ENCODE measurements at places on chromosomes 2 and 18.
A peak's percentile ranks its signal among the peaks of the same experiment; 100 is the strongest.

DNA sequence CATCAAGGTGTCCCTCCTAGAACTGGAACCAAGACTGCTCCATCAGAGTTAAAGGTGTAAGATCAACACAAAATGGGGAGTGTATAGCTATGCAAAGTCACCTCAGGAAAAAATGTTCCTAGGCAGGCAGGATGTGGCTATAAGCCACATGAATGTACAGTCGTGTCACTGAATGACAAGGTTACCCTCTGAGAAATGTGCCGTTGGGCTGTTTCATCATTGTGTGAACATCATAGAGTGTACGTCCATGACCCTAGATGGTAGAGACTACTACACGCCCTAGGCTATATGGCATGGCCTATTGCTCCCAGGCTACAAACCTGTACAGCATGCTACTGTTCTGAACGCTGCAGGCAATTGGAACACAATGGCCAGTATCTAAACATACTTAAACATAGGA, 24.5 kb downstream of the TYMS start:
- no peak for DNase-seq

DNA sequence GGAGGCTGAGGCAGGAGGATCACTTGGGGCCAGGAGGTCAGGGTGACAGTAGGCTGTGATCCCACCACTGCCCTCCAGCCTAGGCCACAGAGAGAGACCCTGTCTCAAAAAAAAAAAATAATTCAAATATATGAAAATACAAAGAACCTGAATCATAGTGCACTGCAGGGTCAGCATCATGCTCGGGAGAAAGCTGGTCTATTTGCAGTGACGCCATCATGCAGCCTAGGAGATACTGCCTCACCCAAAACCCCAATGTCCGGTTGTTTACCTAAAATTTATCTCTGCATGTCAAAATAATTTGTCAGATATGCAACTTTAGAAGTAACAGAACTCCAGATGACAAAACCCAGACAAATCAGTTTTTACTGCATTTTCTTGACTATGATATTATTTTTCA, 61.5 kb upstream of the ALKAL2 start:
- no peak for DNase-seq

- no peak for DNase-seq
These were observed 1591.2 kb upstream of the LRRTM1 start for GRCh38 chr2:81895620-81896250.

GRCh38 chr2:222851956-222852617, 8.7 kb upstream of the ACSL3 start:
- DNase-seq, result no peak

DNA sequence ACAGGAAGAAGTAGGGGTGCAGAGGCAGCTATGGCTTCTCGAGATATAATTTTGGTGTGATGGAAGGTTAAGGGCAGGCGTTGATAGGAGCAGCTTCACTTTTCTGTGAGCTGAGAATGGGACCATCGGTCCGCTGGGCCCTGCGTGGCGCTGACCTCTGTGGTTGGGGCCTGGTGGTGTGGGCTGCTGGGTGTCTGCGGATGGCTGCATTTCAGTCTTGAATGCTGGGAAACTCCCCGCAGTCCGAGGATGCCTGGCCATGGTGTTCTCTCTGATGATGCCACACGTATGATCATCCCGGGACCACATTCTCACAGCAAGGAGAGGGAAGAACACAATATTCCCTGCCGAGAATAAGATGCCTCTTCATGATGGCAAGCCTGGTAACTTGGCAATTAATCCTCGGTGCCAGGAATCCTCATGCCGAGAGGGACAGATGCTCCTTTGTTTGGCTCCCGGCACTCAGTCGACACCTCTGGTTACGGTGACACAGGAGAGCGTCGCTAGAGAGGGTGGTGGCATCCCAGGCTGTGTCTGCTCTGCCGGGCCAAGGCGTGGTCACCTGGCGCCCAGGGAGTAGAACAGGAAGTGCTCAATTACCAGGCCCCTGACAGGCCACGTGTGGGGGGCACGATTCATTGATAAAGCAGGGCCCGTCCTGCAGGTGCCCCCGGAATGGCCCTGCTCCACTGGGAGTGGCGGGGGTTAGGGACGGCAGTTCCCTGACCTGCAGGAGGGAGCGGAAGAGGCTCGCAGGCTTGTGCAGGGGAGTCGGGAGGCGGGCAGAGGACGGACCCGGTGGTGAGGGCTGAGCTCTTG, 119.4 kb upstream of the CTDP1 start:
- DNase-seq, result no peak

DNA sequence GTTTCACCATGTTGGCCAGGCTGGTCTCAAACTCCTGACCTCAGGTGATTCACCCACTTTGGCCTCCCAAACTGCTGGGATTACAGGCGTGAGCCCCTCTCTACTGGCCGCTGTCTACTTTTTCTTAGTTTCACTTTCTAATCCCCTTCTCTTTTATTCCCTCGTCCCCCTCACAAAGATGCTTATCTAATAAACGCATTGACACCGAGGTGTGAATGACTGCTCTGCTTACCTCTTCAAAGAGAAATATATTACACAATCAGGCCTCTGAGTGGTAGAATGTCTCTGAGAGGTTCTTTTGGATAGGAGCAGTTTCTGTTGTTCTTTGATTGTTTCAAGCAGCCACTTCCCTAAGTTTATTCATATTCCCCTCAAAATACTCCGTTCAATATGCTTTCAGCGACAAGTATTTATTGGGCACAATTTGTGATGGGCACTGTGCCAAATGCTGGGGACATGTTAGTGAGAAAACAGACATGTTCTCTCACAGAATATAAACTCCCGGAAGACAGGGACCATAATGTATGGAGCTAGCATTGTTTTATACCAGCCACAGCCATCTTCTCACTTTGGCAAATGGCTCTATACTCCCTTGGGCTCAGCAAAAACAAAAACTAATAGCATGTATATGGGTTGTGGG, 34.7 kb upstream of the RAPH1 start:
- no peak for DNase-seq

GRCh38 chr18:77013811-77014521, 118.6 kb downstream of the MBP start:
- no peak for DNase-seq

GRCh38 chr2:111519071-111519470, 364.9 kb downstream of the ANAPC1 start:
- DNase-seq, result no peak

GRCh38 chr2:185245806-185246205, 492.8 kb upstream of the FSIP2 start:
- no peak for DNase-seq

- DNase-seq, result peak; percentile 19
These were observed 180.6 kb downstream of the CLIP4 start for GRCh38 chr2:29295845-29296244.

GRCh38 chr2:74065456-74065855, 80.7 kb downstream of the TET3 start:
- no peak for DNase-seq

GRCh38 chr2:31579996-31580320, 780 bp downstream of the SRD5A2 start:
- no peak for DNase-seq

GRCh38 chr2:188132385-188132784, 159.3 kb upstream of the GULP1 start:
- DNase-seq, result no peak

DNA sequence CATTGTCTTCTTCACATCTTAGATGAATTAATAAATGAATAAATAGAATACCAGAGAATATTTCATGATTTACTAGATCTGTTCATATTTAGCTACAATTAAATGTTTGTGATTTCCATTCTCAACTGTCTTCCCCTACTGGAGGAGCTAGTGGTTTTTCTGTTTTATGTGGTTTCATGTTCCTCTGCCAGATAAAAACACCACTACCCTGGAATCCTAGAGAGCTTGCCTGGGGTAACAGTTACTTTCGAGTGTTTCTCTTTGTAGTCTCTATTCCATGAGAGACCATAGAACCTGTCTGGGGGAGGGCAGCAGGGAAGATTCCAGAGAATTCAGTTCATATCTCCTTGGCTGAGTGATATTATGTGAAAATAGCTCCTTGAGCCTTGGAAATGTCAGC, 349.2 kb downstream of the INSIG2 start:
- DNase-seq, result no peak

- no peak for DNase-seq
These were observed 218.1 kb upstream of the MGAT5 start for GRCh38 chr2:134035605-134036370.

GRCh38 chr2:75764611-75765010, 53.9 kb upstream of the GCFC2 start:
- DNase-seq, result no peak

DNA sequence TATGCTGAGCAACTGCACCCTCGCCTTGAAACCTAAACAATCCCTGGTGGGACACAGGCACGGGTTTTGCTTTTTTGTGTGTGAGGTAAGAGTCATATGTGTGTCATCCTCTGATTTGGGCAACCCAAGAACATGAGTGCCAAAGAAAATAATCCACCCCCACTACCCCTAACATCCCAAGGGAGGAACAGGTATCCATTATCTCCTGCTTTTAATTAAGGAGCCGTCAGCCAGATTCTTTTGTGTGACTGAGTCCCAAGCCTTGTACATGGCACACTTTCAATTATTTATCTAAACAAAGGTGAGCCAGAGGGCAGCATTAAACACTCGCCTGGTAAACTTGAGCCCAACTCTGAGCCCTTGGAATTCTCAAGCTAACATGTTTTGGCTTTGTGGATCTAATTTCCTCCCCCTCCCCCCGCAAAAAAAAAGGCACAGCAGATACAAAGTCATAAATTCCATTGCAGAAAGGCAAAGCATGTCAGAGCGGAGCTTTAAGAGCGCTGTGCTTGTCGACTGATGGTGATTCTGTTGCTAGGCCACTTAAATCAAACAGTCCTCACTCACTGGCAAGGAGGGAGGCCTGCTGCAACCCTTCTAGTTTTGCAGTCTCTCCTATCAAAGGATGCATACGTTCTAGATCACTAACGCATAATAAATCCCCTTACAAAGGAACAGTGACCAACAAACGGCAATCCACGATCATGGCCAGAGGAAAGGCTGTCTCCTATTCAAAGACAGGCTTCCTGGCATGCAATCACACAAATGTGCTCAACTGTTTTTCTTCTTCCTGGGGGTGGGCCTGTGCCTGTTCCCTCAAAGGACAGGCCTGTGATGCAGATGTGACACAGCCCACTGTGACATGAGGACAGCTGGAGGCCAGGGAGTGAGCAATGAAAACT, 143.5 kb upstream of the LMAN1 start:
- DNase-seq, result no peak

GRCh38 chr18:5943514-5943913, 48.2 kb upstream of the TMEM200C start:
- no peak for DNase-seq

DNA sequence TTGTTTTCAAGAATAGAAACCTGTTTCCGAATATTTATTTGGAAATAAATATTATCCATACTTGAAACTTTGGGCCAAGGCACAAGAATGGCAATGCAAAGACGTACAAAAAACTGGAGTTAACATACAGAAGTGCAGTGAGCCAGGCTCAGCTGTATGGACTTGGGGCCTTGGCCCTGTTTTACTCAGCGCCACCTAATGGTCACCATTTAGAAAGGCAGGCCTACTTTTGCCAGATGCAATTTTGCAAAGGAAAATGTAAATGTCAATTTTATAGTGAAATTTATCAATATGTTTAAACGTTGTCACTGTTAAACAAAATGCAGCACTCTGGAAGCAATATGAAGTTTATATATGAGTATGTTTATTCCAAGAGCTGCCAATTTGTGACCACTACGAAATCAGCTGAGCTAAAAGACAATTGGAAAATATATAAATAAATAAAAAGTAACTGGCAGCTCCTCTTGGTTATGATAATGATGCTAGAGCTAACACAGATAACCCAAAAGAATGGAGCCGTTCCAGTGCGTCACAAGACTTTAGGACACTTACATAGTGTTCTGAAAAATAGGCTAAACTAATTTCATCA, 155.0 kb downstream of the ARHGAP15 start:
- peak; percentile 49 for DNase-seq

DNA sequence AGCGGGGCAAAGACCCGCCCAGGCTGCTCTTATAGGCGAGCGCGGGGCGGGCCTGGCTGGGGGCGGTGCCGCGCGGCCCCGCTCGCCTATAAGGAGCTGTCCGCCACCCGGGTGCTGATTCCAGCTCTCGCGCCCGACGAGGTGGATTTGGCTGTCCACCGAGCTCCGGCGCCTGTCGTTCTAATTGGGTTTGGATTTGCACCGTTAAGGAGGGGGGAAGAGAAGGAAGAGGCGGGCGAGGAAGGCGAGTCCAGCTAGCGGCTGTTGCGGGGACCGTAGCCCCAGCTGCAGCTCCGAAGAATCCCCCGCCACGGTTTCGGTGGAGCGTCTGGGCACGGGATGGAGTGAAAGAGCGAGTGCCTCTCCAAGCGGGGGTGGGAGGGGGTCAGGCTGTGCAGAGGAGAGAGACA, at the start of gene CNTNAP5:
Gene CNTNAP5 (plus strand): TSS at position 117 of the 410 bp plus-strand sequence. CDS start 364 bp downstream, outside the sequence.
- DNase-seq, result no peak

- DNase-seq, result no peak
These were observed 61.2 kb downstream of the DCC start for GRCh38 chr18:52401236-52401635.

DNA sequence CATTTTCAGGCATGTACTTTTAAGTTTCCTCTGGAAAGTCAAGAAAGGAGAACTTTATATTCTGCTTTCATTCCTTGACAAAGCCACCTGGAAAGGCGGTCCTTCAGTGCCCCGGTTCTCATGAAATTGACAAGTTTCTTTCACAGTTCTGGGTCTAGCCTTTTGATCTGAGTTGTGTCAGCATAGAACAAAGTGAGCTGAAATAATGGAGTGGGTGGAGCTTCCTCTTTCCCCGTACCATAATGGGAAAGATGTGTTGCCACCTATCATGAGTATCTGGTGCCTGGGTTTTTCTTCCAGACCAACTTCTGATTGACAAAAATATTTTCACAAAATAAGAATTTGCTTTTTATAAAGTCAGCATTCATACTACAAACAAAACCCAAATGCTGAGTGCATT, 49.3 kb downstream of the PTRHD1 start:
- DNase-seq, result no peak

DNA sequence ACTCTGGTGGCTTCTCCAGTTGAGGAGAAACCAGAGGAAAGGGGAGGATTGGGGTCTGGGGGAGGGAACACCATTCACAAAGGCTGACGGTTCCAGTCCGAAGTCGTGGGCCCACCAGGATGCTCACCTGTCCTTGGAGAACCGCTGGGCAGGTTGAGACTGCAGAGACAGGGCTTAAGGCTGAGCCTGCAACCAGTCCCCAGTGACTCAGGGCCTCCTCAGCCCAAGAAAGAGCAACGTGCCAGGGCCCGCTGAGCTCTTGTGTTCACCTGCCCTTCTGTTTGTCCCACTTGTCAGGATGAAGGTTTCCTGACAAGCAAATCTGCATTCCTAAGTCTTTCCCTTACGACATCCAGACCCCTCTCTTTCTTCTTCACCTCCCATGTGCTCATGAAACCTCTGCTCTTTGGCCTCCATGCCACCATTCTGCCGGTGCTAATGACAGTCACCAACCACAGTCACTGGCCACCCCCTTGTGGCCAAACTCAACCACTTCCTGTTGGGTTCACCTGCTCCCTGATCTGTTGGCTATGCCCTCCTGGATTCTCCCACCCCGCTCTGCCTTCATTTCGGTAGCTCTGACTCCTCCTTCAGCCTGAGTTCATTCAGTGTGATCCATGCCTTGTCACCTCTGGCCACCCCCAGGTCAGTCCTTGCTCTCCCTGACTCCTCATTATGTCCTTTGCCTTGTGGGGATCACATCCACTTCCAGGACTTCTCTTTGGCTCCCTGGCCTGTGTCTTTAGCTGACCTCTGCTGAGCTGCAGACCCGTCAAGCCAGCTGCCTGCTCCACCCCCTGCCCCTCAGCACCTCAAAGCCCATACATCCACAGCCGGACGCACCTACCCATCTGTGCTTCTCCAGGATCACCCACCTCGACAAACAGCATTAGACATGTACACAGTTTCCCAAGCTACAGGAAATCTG, 17.6 kb downstream of the EMX1 start:
- DNase-seq, result peak; percentile 77
